ENCODE measurements at places on chromosomes 11 and 22. TPM values are rescaled to one million over a fixed set of nuclear protein-coding genes. Genes with fewer than 3 reads are reported as not detected.

GRCh38 chr11:105155679-105156078, 16.1 kb upstream of the CARD18 start:
- peaks cover 5% of the 10 kb centered on the region for H3K4me1 ChIP-seq
- H3K27me3 ChIP-seq = no peaks in the 10 kb centered on the region
- H3K36me3 ChIP-seq = no peaks in the 10 kb centered on the region

DNA sequence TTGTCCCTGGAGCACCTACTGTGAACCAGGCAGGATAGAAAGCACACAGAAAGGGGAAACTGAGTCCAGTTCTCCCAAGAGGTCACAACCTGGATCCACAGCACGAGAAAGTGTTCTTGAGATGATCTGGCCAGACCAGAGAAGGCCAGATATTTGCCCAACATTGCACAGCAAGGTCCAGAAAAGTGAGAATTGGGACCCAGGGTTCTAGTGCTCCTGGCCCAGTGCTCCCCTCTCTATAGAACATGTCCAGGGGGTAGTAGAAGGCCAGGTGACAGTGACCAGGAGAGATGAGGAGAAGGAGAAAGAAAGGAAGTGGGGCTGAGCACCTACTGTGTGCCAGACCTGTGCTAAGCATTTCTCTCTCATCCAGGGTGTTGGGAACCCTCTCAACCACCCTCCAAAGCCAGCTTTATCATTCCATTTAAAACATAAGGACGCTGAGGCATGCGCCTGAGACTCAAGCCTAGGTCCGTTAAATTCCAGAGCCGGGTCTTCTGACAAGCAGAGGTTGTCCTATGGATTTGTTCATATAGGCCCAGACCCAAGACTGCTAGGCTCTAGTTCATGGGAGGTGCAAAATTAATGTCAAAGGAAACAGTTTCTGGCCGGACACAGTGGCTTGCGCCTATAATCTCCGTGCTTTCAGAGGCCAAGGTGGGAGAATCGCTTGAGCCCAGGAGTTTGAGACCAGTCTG, 128.7 kb downstream of the MN1 start:
- H3K36me3 ChIP-seq = no peaks in the 10 kb centered on the region
- DNase-seq = no peak
- no peak overlapping the region for H3K27ac ChIP-seq
- peaks cover 37% of the 10 kb centered on the region for H3K4me1 ChIP-seq
- H3K4me3 ChIP-seq = no peak overlapping the region

GRCh38 chr11:9231848-9232177, 33.3 kb downstream of the DENND5A start:
- H3K36me3 ChIP-seq = no peaks in the 10 kb centered on the region
- H3K27me3 ChIP-seq = no peaks in the 10 kb centered on the region
- H3K4me3 ChIP-seq = peak overlapping the region; percentile 67
- DNase-seq = peak; percentile 49
- H3K4me1 ChIP-seq = peaks cover 39% of the 10 kb centered on the region
- no peak overlapping the region for H3K27ac ChIP-seq

DNA sequence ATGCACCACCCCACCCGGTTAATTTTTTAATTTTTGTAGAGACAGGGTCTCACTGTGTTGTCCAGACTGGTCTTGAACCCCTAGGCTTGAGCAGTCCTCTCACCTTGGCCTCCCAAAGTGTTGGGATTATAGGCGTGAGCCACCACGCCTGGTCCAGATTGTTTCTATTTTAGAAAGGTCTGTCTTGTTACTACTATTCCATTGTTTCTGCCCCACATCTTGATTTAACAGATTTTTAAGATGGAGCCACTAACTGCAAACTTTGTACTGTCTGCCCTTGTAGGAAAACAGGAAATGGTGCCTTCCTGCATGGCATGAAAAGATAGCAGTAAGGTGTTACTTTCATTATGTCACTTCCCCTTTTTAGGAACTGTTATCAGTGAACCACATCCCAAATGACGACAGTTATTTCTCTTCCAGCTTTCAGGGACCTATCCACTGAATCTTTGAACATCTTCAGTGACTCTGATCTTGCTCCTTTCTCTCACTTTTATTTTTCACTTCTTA, 23.2 kb downstream of the TAF1D start:
- peak overlapping the region; percentile 62 for H3K27ac ChIP-seq
- peaks cover 6% of the 10 kb centered on the region for H3K4me1 ChIP-seq
- H3K27me3 ChIP-seq = no peaks in the 10 kb centered on the region
- DNase-seq = peak; percentile 9
- H3K36me3 ChIP-seq = peaks cover 39% of the 10 kb centered on the region

- H3K36me3 ChIP-seq = peaks cover 5% of the 10 kb centered on the region
- H3K27me3 ChIP-seq = no peaks in the 10 kb centered on the region
Measured at GRCh38 chr22:45162531-45162930, 1.2 kb upstream of the NUP50 start.

PHF21A gene
- 51.8 TPM for polyA plus RNA-seq

OR51B2 gene
- not detected for polyA plus RNA-seq

ANKK1 gene
- not detected for polyA plus RNA-seq

FGF19 gene
- not detected for polyA plus RNA-seq

TPP1 gene
- 218 TPM for polyA plus RNA-seq

ATP5MG gene
- polyA plus RNA-seq = 688 TPM

All from CD14-positive monocyte (primary cell).